ENCODE measurements at places on chromosomes 5 and 9.

DNA sequence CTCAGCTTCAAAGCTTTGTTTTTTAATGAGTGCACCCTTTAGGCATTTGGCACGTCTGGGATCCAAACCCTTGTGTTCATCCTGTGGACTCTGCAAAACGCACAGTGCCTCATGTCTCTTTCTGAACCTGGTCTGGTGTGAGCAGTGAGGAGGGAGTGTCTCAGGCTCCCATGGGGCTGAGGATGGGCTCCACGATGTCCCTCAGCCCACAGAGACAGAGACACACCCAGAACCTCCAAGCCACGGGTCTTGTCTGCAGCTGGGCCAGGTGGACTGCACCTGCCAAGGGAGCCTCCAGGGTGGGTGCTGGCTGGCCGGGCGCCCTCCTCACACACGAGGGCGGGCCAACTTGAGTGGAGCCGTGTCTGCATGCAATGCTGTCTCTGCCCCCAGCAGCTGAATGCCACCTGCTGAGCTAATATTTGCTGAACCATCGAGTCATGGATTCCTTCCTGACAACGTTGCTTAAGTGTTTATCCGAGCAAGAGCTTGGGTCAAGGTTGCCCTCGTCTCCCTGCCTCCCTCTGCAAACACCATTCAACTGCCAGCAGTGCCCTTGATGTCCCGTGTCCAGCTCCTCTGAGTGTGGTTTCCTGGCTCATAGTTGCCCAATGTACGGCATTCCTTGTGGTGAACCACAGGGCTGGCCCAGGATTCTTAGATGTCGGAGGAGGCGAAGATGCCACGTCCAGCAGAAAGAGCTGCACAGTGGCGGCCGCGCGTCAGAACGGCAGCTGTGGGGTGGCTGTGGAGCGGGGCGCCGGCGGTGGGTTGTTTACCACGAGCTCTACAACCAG lies 31.4 kb upstream of the LPCAT1 start:
- peak; percentile 14 for DNase-seq

- DNase-seq, result no peak
Measured at GRCh38 chr9:105385381-105385985, 62.4 kb upstream of the FSD1L start.

DNA sequence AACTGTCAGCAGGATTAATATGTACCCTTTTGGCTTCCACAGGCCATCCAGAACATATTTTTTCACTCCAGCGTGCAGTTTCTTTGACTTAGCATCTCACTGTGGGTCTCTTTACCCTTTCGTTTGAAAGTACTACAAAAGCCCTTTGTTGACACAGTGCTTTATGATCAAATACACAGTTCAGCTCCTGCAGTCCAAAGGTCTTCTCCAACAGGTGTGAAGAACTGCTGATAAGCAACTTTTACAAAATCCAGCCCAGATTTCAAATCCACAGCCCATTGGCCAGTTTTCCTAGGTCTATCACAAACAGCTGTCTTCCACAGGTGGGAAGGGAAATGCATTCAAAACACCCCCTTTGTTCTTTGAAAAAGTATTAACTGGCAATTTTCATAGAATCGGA lies 54.8 kb downstream of the MYO10 start:
- DNase-seq, result no peak

GRCh38 chr5:72697622-72698021 lies 118.8 kb upstream of the TNPO1 start:
- DNase-seq, result no peak

- DNase-seq, result no peak
Measured at GRCh38 chr5:118336468-118336867, 651.9 kb downstream of the DTWD2 start.

DNA sequence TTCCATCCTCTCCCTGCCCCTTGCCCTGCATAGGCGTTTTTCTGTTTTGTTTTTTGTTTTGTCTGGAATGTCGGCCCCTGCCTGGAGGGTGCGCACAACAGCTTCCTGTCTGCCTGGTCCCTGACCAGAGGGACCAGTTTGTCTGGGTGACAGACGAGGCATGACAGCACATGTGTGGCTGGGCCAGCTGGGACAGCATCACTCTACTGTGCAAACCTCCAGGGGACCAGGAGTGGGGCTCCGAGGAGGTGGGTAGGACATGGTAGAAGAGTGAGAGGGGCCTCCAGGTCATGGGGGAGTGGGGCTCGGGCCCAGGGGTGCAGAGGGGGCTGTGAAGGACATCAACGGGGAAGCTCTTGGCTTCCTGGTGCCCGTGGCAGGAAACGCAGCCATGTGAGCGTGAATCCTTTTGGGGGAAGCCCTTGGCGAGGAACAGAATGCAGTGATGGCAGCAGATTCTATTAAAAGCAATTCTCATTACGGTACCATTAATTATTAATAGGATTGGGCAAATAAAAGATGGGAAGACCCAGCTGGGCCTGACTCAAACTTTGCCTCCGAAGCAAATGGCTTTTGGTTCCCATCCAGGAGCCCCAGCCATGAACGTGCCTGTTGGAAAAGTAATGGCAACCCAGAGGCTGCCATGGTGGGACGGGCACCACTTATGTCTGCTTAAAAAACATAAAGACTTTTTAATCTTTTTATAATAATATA lies 184.4 kb upstream of the IER5L start:
- no peak for DNase-seq

- no peak for DNase-seq
Measured at GRCh38 chr5:139642891-139643871, 5.0 kb upstream of the CXXC5 start.

GRCh38 chr9:112520656-112521055 lies 34.0 kb downstream of the KIAA1958 start:
- no peak for DNase-seq

DNA sequence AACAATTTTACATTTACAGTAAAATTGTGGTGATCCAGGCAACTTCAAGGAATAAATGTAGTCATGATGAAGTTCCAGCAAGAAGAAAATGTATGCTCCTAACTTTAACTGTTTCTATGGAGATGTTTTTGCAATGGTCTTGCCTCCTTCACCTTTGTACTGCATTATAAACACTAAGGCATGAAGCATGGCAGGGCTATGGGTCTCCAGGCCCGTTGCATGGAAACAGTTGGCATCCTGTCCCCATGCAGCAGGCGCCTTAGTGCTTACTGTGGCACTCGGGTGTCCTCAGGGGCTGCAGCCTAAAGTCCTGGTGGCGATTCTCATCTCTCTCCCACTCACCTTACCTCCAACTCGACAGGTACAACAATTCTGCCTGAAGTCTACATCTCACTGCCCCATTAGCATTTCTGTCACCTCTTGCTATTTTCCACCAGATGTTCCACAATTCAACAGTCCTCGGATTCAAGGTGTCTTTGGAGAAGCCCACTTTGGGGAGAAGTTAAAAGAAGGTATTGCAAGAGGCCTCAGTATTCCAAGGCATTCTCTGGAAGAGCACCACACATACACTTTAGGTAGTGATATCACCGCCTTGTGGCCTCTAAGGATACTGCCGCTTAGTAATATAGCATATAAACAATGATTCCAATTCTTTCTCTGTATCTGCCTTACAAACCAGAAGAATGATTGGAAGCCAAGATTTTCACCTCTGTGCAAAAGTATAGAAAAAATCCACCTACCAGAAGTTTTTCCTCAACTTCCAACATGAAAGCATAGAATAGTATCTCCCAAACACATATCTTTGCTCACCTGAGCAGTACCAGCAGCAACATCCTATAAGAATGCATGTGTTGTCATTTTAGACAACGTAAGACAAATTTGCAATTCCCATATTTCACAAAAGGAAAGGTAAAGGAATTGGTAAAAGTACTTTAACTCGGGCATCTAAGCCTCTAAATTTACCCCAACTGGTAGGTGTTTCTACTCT lies 5.1 kb downstream of the LIFR start:
- DNase-seq, result peak; percentile 15

DNA sequence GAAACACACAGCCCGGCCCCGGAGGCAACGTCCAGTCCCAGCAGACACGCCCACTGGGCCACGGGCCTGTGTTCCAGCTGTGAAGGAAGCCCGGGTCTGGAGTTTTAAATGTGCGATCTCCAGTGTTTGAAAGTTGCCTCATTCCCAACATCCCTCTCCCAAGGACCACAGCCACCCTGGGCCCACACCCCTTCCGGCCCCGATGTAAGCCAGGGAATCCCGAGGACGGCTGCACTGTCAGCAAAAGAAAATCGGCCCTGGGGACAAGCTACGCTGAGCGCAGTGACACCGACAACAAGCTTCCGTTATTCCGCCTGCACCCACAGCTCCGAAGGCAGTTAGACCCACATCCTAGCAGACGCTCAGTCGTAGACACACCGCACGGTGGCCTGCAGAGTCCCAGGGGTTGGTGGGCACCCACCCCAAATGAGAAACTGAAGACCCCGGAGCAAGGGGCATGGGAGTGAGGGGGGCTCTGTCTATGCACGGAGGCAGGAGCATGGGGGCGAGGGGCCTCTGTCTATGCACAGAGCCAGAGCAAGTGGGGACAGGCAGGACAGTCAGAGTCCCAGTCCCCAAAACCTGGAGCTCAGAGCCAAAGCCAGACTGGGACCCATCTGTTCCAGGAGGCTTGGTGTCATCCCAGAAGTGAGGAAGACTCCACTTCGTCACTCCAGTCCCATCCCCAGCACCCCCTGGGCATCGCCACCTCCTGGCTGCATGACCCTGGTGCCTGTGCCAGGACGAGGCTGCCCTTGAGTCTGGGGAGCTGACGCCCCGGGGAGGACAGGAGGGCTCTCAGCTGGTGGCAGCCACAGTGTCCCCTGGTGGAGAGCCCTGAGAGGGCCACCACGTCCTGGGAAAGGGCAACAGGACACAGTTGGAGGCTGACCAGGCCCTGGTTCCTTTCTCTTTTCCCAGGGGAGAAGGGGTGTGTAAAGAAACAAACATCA lies 23.4 kb downstream of the GLT6D1 start:
- no peak for DNase-seq

- DNase-seq, result no peak
Measured at GRCh38 chr9:3359048-3359692, 166.6 kb downstream of the RFX3 start.

DNA sequence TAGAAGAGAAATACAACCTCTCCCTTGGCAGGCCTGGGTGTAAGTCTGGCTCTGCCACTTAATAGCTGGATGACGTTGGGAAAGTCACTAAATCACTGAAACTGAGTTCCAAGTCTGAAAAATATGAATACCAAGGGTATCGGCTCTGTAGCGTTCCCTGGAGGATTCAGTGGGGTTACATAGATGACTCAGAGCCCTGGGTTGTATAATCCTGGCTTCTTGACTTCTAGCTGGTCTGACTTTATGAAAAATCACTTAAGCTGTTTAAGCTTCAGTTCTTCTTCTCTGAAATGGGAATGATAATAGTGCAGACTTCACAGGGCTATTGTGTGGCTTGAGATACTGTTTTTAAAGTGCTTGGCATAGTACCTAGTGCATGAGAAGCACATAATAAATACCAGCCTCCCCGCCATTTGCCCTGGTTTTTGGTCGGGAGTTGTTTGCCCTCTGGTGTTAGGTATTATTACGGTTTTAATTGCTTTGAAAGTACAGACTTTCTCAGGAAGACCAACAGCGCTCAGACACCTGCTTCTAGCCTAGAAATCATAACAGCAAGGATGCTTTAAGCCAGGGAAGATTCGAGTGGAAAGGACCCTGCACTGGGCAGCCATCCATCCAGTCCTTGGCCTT lies 43.0 kb downstream of the CYFIP2 start:
- no peak for DNase-seq

DNA sequence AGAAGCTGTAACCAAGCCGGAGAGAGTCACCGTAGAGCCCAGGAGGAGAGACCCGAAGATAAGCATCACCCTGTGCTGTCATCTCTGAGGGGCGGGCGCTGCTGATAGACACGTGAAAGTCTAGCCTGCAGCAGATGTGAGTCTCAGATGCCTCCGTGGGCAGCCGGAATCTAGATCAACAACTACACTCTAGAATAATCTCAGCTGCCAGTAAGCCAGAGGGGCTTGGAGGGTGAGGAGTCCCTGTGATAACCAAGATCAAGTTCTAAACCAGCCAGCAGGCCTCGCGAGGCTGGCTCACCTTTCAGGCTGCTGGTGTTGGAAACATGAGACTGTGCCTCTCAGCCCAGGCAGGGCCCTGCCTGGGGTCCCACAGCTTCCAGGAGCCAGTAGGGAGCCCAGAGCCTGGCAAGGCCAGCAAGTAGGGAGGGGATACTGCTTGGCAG lies 54.1 kb downstream of the DAPK1 start:
- DNase-seq, result no peak

GRCh38 chr5:159442206-159442850 lies 112.0 kb upstream of the IL12B start:
- no peak for DNase-seq

- no peak for DNase-seq
Measured at GRCh38 chr9:120281665-120282064, 298.3 kb downstream of the CDK5RAP2 start.

- no peak for DNase-seq
Measured at GRCh38 chr5:1780614-1780930, 19.1 kb downstream of the MRPL36 start.

DNA sequence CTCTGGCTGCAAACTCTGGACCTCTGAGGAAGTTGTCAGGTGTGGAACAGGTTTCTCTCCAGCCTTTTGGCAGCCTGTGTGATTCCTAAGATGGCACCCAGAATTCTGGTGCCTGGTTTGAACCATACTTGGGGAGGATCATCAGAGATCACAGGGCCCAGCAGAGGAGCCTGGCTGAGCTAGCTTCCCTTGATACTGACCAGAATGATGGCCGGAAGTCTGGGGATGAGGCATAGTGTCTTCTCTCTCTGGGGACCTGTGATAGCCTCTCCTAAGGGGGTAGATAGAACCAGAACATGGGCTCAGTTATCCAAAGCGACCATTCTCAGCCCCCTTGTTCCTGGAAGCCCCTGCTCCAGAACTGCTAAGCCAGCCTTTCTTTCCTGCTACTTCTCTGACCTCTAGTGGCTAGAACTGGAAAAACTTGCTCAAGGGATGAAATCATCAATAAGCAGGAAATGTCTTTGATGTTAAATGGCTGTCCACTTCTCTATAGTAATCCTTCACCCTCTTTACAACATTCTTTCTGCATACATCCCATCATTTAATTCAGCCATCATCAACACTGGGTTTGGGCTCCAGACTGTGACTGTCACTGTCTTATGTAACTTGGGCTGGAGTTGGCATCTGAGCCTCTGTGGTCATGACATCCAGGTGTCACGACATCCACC lies 55.1 kb downstream of the C9orf152 start:
- peak; percentile 45 for DNase-seq

GRCh38 chr9:116027951-116028350 lies 125.6 kb upstream of the PAPPA start:
- DNase-seq, result no peak

DNA sequence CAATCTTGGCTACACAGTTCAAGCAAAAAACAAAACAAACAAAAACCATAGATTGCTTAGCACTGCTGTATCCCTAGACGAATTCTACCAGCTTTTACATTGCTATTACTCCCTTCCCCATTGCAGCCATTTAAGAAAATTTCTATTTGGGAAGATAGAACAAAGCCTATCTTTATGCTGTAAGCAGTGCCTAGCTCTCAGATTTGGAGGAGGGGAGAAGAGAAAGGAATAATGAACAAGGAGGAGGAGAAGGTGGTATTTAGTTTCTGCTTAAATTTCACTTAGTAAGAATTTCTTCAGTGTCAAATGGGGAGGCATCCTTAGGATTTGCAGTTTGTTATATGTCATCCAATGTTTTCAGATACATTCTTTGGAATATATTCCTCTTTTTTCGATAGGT lies 16.2 kb upstream of the TLE1 start:
- no peak for DNase-seq

- DNase-seq, result no peak
Measured at GRCh38 chr5:80978772-80979317, 18.7 kb downstream of the RASGRF2 start.
